ENCODE measurements at places on chromosomes 2 and 18.

DNA sequence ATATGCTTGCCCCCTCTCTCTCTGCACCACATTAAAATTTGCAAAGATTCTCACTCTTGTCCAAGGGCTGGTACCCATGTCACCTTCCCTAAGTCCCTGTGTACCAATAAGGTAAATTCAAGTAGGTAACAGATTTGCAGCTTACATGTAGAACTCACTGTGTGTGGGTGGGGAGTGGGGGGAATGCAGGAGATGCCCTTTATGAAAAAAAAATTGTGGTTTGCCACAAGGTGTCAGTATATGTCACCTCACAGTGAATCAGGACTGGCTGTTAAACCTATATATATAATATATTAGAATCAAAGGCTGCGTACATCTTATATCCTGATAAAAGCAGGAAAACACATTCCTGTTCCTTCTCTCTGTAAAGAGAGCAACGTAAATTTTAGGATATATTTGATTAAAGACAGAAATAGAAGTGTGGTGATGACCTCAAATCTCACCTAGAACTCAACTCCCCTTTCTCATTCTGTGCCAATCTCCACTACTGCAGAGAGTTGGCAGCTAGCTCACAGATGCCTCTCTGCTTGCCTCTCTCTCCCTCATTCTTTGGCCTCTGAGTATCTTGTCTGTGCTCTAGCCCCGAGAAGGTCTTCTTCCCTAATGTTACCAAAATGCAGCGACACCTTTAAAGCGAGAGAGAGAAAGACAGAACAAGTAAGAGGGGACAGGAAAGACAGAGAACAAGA is 536 bp downstream of the XDH start:
- DNase-seq, result no peak

- DNase-seq, result no peak
Observed at GRCh38 chr2:136126021-136126420, 8.1 kb upstream of the CXCR4 start.

DNA sequence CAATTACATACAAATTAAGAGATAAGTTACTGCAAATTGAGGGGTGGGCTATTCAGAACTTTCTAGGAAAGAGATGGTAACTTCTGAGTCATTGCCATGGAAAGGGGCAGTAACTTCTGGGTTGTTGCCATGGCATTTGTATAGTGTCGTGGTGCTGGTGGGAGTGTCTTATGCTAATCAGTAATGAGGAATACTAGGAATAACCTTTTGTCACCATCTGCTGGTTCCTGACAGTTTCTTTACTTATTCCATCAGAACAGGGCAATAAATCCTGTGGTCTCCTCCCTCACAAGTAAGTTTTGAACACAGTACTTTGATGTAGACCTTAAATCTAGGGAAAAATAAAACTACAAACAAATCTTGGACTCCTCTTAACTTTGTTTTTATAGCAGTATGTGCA is 435.4 kb downstream of the BCL11A start:
- no peak for DNase-seq

- peak; percentile 35 for DNase-seq
Observed at GRCh38 chr2:170974304-170974993, 45.4 kb downstream of the GORASP2 start.

DNA sequence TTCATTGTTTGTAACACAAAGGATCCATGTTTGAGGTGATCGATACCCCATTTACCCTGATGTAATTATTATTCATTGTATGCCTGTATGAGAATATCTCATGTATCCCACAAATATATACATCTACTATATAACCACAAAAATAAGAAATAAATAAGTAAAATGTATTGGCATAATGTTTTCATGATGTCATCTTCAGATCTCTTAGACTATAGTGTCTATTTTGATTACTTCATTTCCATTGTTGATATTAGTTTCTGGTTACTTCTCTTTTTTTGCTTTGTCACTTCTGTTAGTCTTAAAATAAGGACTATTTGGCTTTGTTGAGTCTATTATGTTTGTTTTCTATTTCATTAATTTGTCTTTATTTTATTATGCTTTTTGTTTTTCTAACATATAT is 109.7 kb downstream of the SLC39A10 start:
- no peak for DNase-seq

- no peak for DNase-seq
Observed at GRCh38 chr2:183001948-183002347, 36.3 kb downstream of the NCKAP1 start.

DNA sequence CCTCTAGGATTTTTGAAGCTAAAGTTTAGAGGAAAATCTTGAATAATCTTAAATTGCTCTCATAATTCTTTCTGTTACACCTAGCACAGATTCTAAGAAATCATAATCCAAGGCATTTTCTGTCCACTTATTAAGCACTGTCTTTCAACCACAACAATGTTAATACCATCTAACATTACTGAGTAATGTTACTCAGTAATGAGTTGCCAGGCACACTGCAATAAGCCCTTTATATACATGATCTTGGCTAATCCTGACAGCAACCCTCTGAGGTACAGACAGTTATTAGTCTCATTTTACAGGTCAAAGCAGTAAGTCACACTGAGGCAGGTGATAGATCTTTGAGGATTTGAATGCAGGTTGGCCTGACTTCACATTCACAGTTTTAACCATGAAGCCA is 291.9 kb downstream of the ALK start:
- DNase-seq, result no peak

DNA sequence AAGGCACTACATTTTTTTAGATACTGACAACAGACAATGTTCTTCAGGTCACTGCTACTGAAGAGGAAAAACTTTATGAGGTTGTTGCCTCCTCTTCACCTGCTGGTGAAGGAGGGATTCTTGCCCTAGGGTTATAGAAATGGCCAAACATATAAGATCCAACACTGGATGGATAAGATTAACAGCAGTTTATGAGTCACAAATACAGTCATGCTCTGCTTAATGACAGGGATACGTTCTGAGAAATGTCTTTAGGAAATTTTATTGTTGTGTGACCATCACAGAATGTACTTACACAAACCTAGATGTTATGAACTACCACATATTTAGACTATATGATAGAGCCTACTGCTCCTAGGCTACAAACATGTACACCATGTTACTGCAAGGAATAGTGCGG is 57.4 kb upstream of the AMMECR1L start:
- DNase-seq, result no peak

DNA sequence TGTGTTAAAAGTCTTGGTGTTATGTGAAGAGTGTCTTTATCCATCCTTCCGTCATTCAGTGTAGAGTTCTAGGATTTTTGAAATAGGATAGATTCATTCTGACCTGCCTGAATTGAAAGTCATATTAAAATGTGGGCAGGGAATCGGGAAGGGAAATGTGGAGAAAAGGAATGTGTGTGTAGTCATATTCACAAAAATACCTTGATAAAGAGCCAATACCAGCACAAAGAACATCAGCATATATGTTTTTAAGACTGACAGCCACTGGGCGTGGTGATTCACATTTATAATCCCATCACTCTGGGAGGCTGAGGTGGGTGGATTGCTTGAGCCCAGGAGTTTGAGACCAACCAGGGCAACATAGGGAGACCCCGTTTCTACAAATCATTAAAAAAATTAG is 188.1 kb downstream of the CAMKMT start:
- no peak for DNase-seq

- DNase-seq, result no peak
Observed at GRCh38 chr2:74985978-74986609, 27.7 kb downstream of the POLE4 start.

DNA sequence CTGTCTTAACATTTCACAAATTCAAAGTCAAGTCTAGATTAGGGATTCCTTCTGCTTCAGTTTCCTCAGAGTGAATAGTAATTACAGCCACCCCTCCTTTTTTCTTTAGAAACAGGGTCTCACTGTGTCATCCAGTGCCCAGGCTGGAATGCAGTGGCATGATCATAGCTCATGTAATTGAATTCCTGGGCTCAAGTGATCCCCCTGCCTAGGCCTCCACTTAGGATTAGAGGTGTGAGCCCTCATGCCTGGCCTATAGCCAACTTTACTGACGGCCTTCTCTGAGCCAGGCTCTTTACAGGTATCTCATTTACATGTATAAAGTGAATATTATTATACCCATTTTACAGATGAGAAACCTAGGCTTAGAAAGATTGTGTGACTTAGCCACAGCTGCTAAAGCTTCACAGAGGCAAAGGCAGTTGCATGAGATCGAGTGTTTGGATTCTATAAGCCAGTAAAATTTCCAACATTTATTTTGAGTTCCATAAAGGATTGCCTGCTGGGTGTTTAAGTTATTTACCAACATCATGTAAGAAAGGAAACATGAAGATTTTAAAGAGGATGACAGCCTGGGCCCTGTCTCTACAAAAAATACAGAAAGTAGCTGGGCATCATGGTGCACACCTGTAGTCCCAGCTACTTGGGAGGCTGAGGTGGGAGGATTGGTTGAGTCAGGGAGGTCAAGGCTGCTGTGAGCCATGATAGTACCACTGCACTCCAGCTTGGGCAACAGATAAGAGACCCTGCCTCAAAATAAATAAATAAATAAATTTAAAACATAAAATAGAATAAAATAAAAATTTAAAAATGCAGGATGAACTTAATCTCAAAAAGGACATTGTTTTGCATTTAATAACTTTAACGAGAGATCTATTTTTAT is 1.8 kb downstream of the ENOSF1 start:
- no peak for DNase-seq

DNA sequence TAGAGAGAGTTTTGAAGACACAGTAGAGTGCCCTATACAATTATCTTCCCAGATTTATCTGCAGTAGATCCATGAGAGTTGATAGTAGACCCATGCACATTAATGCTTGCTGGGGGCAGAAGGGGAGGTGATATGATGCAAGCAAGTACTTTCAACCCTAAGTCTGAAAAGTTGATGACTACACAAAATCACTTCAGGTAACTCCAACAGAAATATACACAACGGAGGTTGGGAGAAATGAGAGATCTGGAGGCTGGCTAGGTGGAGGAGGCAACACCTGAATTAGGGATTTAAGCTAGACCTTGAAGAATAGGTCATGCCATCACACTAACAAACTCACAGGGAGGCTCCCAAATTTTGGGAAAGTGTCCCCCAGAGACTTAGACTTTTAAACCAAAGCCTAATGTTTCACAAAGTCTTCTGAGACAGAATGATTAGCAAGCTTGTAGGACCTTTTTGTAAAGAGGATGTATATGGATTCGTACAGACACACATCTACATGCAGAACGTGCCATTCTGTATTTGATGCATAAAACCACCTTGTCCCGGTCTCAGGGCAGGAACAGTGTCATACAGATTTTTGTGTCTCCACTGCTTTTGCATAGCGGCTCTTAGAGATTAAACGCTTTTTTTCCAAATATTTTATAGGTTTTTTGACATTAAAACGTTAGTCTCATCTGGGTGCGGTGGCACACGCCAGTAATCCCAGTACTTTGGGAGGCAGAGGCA is 937 bp upstream of the STAMBP start:
- DNase-seq, result no peak

DNA sequence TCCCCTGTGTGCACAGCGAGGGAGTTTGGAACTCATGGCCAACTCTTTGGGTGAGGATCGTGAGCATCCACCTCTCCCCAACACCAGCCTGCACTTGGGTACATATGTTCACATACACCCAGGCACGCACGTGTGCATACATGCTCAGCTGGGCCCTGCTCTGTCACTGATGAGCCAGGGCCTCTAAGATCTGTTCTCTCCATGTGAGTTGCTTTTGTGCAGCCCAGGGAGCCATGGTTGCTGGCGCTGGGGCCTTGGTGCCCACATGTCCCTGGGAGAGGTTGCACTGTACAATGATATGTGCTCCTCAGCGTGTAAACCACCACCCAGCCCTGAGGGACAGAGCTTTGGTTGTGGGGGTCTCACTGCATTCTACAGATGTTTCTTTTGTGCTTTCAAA is 44.1 kb downstream of the KLHL29 start:
- no peak for DNase-seq

DNA sequence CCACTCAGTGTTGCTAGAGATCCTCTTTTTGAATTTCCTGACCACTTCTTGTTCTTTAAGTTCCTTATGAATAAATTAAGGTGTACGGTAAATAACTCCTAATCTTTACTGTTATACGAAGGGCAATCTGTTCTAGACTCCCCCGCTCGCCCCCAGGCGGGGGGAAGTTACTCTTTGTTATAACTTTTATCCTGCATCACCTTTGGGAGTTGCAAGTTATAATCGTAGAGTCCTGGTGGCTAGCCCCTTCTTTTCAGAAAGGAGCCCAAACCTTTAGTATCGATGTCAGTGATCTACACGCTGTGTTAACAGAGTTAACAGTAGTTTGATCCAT is 652 bp downstream of the GCA start:
- DNase-seq, result no peak

DNA sequence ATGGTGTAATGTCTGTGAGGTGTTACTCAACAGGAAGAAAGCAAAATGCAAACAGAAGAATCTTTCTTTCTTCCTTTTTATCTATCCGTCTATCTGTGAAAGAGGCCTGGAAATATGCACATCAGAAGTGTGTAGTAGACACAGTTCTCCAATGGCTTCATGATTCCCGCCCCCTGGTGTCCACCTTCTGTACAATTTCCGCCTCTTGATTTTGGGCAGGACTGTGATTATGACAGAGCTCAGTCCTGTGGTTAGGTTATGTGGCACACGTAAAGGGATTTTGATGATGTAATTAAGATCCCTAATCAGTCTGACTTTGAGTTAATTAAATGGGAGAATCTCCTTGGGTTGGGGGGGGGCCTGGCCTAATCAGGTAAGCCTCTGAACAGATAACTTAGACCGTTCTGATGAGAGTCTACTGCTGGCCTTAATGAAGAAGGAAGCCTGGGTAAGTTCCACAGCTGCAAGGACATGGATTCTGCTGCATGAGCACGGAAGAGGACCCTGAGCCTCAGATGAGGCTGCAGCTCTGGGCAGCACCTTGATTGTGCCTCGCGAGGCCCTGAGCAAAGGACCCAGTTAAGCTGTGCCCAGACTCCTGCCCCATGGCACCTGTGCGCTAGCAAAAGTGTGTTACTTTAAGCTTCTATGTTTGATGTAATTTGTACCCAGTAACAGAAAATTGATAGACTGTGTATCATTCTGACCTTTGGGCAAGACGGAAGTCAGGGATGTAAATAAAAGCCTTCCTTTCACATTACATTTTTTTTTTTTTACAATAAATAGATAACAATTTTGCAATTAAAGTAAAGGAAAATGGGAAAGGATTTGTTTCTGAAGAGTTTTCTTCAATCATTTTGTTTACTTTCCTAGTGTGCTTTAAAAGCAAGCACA is 11.3 kb upstream of the KCNF1 start:
- peak; percentile 74 for DNase-seq

GRCh38 chr2:152602750-152603149 is 114.5 kb downstream of the PRPF40A start:
- DNase-seq, result no peak

Measured in 8988T (cell line).